ENCODE measurements at places on chromosomes 11 and 22.
A peak's percentile ranks its signal among the peaks of the same experiment; 100 is the strongest.

DNA sequence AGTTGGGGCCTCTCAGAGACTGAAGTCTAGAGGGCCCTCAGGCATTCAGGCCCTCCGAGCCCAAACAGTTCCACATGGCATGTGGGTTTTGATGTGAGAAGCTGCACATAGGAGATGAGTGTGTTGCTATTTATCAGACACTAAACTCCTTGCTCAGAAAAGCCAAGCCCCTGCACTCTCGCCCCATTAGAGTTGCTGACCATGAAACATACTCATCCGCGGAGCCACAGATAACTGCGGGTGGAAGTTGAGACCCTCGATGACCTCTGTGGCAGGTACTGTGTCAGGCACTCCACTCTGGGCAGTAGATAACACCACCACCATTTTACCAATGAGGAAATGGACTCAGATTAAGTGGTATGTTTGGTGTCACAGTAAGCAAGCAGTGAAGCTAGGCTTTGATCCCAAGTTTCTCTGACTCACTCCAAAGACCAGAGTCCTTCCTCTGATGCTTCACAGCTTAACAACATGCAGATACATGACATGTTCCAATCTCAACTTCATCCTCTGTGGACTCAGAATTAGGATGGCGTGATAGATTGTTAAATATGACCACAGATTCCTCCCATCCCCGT lies 202.1 kb downstream of the ADAMTS15 start:
- no peak for DNase-seq

DNA sequence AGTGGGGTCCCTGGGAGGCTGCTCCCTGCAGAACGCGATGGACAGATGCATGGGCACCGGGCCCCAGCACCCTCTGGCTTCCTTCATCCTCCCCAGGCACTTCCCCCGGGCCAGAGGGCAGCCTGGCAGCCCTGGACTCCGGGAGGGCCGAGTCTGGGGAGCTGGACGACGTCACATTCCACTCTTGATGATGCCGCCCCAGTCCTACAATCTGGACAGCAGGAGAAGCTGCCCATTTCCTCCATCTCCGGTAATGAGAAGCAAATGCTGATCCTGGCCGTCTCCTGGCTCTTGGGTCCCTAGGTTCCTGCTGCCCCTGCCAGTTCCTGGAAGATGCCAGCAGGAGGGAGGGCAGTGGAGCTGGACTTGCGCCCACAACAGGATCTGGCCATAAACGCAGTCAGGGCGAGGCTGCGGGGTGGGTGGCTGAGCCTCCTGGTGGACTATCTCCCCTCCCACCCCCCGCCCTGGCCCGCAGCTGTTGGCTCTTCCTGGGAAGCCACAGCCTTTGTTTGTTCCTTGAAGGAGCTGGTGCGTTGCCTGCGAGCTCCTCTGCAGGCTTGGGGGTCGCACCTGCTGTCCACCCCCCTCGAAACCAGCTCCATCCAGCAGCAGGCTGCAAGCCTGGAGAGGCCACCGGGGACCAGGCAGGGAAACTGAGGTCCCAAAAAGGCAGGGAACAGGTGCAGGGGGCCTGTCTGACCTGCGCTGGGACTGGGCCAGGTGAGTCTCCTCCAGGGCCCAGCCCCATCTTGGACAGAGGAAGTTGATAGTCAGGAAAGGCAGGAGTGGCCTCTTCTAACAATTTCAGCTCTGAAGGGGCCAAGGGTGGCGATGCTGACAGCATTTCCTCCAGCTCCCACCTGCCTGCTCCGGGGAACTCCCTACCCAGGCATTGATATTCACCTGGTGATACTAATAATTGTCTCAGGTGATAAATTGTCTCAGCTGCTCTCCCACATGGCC lies 17.9 kb upstream of the MUC6 start:
- no peak for DNase-seq

- DNase-seq: no peak
Measured at GRCh38 chr22:41905411-41906202, 9.3 kb downstream of the SHISA8 start.

GRCh38 chr11:128872594-128872993 lies 5.5 kb upstream of the KCNJ1 start:
- DNase-seq: no peak

DNA sequence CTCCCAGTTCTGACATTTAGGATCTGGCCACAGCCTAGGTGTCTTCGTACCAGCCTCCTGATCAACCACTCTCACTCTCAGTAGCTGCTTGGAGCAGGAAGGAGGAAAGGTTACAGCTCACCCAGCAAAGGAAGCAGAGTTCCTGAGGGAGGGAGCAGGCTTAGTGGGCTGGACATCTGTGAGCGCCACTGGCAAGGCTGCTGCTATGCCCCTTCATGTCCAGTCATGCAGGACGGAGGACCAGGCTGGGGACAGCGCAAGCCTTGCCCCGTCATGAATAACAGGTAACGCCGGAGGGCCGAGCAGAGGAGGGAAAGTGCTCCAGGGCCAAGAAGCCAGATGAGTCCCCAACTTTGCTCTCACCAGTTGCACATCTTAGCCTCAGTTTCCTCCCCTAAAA lies 25.8 kb downstream of the TPST2 start:
- DNase-seq: no peak

- peak; percentile 54 for DNase-seq
Measured at GRCh38 chr11:12717851-12718291, 43.6 kb downstream of the TEAD1 start.

DNA sequence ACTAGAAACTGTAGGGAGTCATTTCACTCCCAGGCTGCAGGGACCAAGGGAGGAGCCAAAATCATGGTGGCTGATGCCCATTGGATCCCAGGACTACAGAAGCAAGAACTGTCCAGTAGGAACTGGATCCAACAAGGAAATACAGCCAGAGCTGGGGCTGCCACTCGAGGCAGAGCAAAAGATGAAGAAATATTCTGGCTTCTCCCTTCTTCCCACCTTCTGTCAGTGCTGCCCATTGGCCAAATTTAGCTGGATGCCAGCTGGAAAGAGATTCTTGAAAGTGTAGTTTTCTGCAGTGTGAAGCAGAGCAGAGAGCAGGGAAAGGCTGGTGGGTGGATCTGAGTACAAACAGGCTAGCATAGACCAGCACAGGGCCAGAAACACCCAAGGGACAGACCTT lies 45.6 kb downstream of the COMMD9 start:
- no peak for DNase-seq

GRCh38 chr11:8257003-8257664 lies 6.5 kb downstream of the LMO1 start:
- no peak for DNase-seq

GRCh38 chr11:37519781-37520180 lies 921.7 kb upstream of the RAG2 start:
- no peak for DNase-seq

GRCh38 chr11:110032957-110033570 lies 60.1 kb upstream of the ZC3H12C start:
- no peak for DNase-seq

- no peak for DNase-seq
Measured at GRCh38 chr22:29892315-29893156, 9.6 kb downstream of the MTMR3 start.

DNA sequence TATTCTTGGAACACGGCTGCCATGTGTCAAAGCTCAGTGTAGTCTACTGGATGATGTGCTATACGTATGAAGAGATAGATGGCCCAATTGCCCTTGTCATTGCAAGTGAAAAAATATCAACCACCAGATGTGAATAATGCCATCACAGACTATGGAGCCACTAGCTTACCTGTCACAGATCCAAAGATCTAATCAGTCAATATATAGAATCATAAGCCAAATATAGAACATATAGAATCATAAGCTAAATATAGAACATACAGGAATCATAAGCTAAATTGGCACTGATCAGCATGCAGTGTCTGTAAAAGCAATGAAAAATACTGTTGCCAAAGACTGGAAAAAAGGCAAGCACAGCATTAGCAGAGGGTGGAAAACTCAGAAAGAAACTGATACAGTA lies 1656.9 kb upstream of the RAG2 start:
- no peak for DNase-seq

GRCh38 chr11:5564259-5565019 lies 16.1 kb upstream of the OR52H1 start:
- peak; percentile 57 for DNase-seq

DNA sequence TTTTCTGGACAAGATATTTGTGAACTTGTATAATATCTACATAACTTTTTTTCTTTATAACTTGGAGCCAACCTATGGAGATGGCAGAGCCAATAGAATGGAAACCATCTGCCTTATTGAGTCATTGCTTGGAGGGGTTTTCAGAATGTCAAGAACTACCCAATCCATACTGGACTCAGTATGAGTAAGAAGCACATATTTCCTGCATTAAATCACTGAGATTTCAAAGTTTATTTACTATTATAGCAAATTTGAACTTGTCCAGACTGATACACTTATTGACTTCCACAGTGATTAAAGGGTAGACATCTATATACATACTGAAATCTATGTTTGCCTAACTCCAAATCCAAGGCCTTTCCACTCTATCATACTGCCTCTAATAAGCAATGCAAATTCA lies 704.0 kb downstream of the KCNA4 start:
- DNase-seq: peak; percentile 39

GRCh38 chr11:122808478-122808869 lies 29.8 kb upstream of the CRTAM start:
- no peak for DNase-seq

- DNase-seq: peak; percentile 57
Measured at GRCh38 chr11:130448416-130449309, at the start of gene ADAMTS15. TSS of gene ADAMTS15 (plus strand) at chr11:130448645. CDS start at chr11:130448974, 329 bp downstream.

- no peak for DNase-seq
Measured at GRCh38 chr11:15772547-15772946, 583.8 kb downstream of the SOX6 start.

DNA sequence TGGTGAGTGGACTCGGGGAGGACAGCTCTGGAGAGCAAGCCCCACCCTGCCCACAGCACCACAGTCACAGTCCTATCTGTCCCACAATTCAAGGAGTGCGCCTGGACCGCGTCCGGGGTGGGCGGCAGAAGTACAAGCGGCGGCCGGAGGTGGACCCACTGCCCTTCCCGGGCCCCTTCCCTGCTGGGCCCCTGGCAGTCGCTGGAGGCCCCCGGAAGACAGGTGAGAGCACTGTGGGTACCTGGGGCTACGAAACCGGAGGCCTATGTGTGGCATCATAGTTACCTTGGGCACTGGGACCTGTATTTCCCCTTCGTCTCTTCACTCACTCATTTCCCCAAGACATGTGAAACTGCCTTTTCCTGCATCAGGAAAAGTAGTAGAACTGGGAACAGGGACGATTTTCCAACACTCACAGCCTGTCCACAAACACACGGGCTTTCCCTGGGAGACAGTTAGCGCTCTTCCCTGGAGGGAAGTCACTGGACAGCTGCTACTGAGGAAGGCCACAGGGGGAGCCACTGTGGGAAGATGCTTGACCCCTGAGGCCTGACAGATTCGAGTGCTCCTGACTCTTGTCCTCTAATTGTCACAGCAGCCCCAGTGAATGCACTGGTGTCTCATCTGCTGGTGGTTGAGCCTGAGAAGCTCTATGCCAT lies 3.1 kb downstream of the TRMT112 start:
- no peak for DNase-seq

DNA sequence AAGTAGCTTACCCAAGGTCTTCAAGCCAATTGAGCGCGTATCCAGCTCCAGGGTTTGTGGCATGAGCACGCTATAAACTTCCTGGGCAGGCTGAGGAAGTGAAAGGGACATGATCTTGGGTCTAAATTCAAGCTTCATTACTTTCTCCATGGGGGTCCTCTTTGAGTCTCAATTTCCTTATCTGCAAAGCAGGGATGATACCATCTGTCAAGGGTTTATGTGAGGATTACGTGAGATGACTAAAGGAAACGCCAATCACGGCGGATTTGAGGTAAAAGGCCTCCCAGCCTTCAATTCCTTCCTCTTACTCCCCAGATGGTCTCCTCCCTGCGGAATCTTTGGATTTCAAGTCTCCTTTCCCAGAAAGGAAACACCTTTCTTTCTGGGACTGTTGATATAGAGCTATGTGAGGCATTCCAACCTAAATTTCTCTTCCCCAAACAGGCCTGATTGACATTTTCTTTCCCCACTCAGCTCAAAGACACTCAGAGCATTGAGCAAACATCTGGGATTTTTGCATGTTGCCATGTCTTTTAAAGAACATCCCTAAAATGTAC lies 474.4 kb downstream of the INSC start:
- DNase-seq: no peak

Data from RCC 7860 (cell line).